ENCODE measurements at places on chromosomes 4 and X.

DNA sequence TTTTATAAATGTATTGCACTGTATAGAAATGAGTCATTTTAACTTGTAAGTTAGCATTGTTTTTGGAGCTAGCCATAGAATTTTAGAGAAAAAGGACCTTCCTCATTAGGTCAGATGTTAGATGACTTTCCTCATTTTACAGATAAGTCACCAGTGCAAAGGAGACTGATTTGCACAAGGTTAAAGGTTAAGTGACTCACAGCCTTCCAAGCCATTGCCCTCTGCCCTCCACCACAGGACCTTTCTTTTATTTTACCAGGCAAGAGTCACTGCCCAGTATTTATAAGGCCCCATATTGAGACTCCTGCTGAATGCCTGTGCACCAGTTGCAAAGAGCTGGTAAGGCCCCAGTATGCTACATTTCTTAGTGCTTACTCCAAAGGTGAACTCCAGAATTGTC is 4.2 kb upstream of the ABCG2 start:
- DNase-seq: no peak

GRCh38 chrX:108584617-108585211 is 145.1 kb downstream of the COL4A5 start:
- no peak for DNase-seq

DNA sequence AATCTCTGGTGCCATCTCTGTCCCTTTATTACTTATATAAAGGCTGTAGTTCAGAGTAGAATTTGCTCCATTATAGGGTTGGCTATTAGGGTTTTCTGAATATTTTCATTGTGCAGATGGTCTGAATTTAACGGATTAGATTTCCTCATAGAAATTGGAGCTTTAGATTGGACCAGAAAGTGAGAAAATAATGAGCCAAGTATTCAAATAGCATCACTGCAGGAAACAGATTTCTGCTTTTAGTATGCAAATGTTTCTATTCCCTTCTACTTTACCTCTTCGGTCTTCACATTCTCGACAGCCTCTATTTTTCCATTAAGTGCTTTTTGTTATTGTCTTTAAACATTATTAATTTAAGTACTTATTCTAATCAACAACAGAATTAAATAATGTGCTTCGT is 55.4 kb downstream of the TRIM2 start:
- no peak for DNase-seq

GRCh38 chrX:151488677-151489076 is 74.8 kb upstream of the PASD1 start:
- no peak for DNase-seq

GRCh38 chr4:135201081-135201480 is 999.5 kb upstream of the PABPC4L start:
- no peak for DNase-seq

- no peak for DNase-seq
Measured at GRCh38 chr4:31194823-31195222, 474.7 kb downstream of the PCDH7 start.

DNA sequence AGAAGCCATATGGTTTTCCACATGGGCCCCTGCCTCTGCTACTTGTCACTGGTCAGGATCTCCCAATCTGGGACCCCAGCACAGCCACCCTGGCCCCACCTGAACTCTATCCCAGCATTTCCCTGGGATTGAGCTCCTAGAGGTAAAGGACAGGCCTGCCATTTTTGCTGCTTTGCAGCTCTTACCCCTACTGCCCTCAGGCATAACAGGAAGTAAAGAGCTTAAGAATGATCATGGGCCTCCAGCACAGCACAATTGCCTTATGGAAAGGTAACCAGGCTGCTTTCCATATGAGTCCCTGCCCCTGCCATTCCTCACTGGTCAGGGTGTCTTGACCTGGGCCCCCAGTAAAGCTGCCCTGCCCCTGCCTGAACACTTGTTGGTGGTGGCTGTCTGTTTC is 254.9 kb upstream of the ZCCHC13 start:
- DNase-seq: no peak

DNA sequence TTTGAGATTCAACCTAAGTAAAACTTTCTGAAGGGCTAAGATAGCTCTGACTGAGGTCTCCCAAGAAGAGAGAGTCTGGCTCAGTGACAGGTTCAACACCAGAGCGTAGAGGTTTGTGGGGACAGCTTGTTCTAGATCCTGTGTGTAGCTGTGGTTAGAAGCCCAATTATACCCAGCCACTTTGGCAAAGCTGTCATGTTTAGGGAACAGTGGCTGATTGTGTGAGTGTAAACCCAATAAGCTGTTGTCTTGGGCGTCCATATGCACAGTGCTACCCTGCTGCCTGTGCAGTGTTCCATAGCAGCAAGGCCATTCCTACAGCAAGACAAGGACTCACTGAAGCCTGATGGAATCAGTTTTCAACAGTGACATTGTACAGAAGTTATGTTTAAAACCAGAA is 11.2 kb upstream of the SCRG1 start:
- DNase-seq: no peak

GRCh38 chr4:83080561-83080960 is 34.0 kb downstream of the PLAC8 start:
- no peak for DNase-seq

DNA sequence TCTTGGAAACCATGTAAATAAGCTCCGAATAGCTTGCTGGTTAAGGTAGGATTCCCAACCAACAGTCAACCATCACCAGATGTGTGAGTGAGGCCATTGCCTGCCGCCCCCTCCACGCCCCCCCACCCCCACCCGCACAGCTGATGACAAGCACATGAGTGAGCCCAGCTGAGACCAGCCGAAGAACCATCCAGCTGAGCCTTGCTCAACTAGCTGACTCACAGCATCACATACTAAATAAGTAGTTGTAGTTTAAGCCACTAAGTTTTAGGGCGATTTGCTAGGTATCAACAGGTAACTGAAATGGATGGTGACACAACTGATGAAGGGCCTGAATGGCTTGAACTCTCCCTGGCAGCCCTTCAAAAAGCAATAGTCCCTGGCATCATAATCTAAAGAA is 1.6 kb upstream of the CCDC149 start:
- DNase-seq: no peak

- no peak for DNase-seq
Measured at GRCh38 chr4:37673538-37674192, 12.5 kb downstream of the RELL1 start.

DNA sequence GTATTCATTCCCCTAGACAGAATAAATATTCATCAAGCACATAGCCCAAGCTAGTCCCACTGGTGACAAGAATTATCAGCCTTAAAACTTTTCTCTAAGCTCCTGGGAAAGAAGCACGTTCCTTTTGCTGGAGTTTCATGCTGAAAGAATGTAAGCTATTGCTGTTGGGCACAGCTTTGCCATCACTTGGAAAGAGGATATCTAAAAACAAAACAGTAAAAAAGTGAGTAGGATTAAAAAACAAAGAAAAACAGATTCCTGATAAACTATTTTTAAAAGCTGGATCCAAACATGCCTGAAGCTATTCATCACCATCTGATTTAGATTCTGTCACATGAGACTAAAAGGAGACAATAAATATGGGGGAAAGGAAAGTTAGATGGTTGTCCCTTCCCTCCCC is 176.8 kb downstream of the SCFD2 start:
- DNase-seq: no peak

Measured in progenitor cell of endocrine pancreas (in vitro differentiated cells).